ENCODE measurements at places on chromosomes 3 and 15. TPM values are rescaled to one million over a fixed set of nuclear protein-coding genes. Genes with fewer than 3 reads are reported as not detected.

GRCh38 chr3:113241292-113242095, 30.1 kb downstream of the BOC start:
- ATAC-seq, result no peak

GRCh38 chr3:107662124-107662507, 139.4 kb downstream of the BBX start:
- ATAC-seq, result no peak

DNA sequence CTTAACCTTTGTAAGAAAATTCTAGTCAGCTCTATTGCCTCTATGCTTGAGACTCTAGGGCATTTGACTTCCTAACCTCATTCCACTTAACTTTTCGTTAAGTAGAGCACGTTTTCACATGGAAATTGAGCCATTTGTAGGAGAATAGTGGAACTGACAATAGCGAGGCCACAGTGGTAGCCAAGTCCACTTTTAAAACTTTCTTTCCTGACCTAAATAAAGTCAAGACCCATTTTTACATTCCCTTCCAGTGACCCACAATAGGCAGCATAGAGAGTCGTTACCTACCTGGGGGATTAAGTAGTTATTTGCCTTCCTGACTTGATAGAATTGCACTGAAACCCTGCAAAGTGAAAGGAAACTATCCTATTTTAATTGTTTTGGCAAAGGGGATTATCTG, 386.0 kb upstream of the NECTIN3 start:
- no peak for ATAC-seq

GRCh38 chr15:78071383-78071782, 6.1 kb downstream of the TBC1D2B start:
- no peak for ATAC-seq

Gene PLSCR1
- 60.1 TPM for total RNA-seq

Gene FGD5
- 2.5 TPM for total RNA-seq

All from esophagus mucosa (tissue), 1 donor.